ENCODE measurements at places on chromosomes 6 and 20.

DNA sequence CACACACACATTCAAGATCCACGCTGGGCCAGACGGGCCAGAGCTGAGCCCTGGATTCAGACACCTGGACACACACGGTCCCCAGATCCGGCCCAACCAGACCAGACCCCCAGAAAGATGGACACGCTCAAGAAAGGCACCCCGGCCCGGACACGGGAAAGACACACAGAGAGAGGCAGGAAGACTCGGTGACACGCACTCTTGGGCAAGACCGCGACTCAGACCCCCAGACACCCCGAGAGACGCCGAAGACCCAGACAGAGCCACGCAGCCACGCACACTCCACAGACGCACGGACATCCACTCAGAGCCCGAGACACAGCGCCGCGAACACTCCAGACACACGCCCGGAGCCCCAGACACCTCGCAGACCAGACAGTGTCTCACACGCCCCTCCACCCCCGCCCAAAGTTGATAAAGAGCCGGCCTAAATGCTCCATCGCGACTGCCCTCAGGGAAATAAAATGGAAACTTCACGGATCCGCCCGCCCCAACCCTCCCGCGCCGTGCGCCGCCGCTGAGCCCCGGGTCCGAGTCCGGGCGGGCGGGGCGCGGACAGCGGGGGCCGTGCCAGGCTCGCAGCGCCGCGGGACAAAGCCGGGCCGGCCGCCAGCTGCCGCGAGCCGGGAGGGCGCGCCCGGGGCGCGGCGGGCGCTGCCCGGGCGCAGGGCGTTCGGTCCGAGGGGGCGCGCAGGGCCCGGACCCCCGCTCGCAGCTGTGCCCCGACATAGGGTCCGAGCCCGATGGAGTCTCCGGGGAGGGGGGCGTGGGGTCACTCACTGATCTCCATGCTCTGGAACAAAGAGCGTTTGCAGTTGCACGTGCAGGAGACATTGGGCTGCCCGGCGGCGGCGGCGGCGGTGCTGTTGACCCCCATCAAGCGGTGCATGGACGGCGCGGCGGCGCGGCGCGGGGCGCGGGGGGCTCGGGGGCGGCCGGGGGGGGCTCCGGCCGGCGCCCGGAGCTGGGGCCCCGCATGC, 831 bp downstream of the PMEPA1 start:
- DNase-seq = no peak

DNA sequence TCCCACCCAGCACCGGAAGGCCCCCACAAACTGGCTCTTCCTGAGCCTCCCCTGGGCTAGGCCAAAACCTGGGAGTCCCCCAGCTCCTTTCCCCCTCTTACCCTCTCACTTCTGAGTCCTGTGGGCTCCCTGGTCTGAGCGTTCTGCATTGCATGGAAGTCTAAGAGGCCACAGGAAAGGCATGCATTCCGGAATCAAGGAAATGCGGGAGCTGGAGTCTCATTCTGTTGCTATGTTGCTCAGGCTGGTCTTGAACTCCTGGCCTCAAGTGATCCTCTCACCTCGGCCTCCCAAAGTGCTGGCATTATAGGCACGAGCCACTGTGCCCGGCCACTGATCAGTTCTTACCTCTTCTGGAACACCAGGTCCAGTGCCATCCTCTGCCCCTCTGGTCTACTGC, 45.9 kb downstream of the UBE2V1 start:
- DNase-seq = no peak

GRCh38 chr20:35091816-35092523, 637 bp downstream of the TRPC4AP start:
- DNase-seq = no peak

- DNase-seq = peak; percentile 18
These were observed 3.2 kb upstream of the DEF6 start for GRCh38 chr6:35294308-35294945.

- no peak for DNase-seq
These were observed 82.9 kb downstream of the SCML4 start for GRCh38 chr6:107741191-107741680.

Measured in NCI-H774 (cell line).